Natural killer cell treated with Interleukin-12 subunit alpha and Interleukin-12 subunit beta and Interleukin-15 and Interleukin-18, amount 100 ng/mL, for 72 hours (primary cell): ENCODE measurements at places on chromosomes 12 and 14. TPM values are rescaled to one million over a fixed set of nuclear protein-coding genes. Genes with fewer than 3 reads are reported as not detected.

- peak; percentile 71 for DNase-seq
These were observed 43.6 kb upstream of the APPL2 start for GRCh38 chr12:105279460-105280056.

- no peak for DNase-seq
These were observed 96.1 kb downstream of the TMEM121 start for GRCh38 chr14:105622329-105622955.

DNA sequence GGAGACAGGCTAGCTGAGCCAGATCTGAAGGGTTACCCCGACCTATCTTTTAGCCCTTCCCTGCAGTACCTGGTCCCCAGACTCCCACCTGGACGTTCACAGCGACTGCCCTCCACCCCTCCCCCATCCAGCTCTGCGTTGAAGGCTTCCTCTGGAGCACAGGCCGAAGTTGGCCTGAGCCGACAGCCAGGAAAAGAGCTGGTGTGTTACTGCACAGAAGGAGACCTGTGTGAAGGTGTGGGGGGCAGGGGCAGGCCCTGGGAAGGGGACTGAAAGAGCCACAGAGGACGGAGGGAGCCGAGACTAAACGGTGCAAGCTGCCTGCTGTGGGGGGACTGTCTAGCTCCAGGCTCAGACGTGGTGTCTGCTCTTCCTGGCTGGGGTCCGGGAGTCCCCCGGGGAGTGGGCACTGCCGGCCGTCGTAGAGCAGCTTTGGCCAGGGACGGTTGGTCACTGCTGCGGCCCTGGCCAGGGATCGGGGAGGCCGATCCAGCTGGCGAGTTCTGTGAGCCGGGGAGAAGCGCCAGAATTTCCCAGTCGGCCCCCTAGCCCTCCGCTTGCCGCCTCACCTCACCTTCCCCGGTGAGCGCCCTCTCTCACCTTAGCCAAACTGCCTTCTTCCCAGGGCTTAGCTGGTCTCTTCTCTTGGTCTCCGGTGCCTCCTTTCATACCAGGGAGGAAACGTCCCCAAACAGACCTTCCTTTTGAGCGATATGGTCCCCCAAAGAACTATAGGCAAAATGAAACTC lies 899 bp upstream of the COL2A1 start:
- peak; percentile 56 for DNase-seq

GRCh38 chr12:130281153-130281799 lies 56.4 kb upstream of the PIWIL1 start:
- DNase-seq = peak; percentile 63

GRCh38 chr12:53220694-53221202 lies 11.3 kb downstream of the RARG start:
- peak; percentile 88 for DNase-seq

GRCh38 chr14:36096090-36096489 lies 80.4 kb downstream of the PTCSC3 start:
- DNase-seq = no peak

DNA sequence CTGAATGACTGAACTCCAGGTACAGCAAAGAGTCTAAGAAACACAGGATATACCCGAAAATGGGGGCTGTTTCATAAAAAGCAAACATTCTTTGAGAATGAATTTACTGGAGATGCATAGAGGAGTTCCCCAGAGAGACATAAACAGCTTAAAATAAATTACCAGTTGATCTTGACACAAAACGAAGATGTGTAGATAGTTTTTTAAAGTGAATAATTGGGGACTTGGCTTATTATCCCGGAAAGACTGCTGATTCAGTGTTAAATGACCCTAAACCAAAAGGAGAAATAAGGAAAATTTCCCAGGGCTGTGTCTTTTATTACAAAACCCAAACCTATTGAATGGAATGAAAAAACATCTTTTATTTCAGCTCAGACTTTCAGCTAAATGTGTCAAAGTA lies 1052.8 kb upstream of the TMEM132C start:
- DNase-seq = no peak

DNA sequence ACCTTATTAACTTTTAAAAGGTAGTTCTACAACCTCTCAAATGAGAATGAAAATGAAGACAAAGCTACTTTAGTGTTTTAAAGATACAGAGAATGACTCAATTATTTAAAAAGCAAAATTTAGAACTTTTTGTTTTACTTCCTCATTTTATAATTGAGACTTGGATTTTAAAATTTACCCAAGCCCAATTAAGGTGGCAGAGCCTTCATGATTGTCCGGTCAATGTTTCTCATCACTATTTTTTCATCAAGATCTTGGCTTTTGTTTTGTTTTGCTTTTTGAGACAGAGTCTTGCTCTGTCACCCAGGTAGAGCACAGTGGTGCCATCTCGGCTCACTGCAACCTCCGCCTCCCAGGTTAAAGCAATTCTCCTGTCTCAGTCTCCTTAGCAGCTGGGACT lies 32.7 kb downstream of the PPP4R3A start:
- DNase-seq = no peak

DNA sequence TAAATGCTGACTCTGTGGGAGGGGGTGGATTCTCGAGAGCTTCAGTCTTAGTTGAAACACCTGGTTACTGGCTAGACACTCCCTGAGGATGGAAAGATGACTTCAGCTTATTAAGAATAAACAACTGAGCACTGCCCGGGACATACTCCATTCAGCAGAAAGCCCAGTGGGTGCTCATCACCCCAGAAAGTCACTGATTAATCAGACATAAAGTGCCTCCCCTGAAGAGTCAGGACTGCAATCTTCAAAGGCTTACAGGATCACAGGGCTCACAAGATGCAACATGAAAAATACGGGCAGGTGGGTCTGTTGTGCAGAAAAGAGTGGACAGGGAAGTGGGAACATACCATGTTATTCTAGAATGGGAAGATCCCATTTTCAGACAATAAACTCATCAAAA lies 207.0 kb downstream of the CALM1 start:
- no peak for DNase-seq

GRCh38 chr14:92704036-92704804 lies 44.2 kb downstream of the LGMN start:
- no peak for DNase-seq

GRCh38 chr14:38309522-38310277 lies 53.8 kb upstream of the CLEC14A start:
- DNase-seq = no peak

GRCh38 chr12:92803903-92804302 lies 101.1 kb downstream of the PLEKHG7 start:
- DNase-seq = no peak

TMEM117 gene
- total RNA-seq = 2.4 TPM
